Right ventricle myocardium inferior (tissue), 1 donor: ENCODE measurements at places on chromosomes 4 and X.

DNA sequence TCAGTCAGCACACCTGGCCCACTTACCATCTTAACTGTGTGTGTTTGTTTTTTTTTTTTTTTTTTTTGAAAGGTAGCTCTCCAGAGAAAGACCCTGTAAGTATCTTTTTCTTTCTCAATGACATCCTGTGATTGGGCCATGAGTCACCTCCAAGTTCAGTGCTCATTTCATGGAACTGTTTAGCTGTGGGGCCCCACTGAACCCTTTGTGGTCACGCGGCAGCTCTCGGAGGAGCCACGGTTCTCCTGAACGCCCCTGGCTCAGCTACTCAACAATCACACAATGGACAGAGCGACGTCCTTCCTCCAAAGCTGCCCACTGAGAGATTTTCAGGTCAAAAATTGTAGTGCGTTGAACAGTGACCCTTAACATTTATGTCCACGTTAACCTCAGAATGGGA lies 14.2 kb upstream of the IL3RA start:
- DNase-seq, result peak; percentile 17

GRCh38 chrX:149007423-149007822 lies 497.7 kb downstream of the IDS start:
- no peak for DNase-seq

DNA sequence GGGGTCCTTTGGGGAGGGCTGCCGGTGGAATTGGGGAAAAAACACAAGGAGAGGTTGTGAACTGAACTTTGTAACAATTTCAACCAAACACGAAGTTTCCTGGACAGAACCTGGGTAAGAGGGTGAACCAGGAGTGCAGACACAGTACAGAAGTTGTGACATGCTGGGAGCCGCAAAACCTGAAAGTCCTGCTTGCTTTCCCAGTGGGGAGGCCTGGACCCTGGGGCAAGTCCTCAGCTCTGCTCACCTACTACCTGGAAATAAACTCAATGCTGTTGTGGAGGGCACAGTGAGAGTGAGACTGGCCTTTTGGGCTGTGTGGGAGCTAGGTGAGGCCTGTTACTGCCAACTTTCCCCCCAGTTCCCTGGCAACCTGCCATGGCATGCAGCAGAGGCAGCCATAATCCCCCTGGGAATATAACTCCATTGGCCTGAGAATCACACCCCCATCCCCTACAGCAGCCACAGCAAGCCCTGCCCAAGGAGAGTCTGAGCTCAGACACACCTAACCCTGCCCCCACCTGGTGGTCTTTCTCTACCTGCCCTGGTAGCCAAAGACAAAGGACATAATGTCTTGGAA lies 162.8 kb downstream of the THOC2 start:
- DNase-seq, result no peak

GRCh38 chr4:53790286-53790685 lies 199.0 kb upstream of the LNX1 start:
- no peak for DNase-seq

- no peak for DNase-seq
Observed at GRCh38 chr4:27366104-27366823, 505.6 kb downstream of the STIM2 start.

DNA sequence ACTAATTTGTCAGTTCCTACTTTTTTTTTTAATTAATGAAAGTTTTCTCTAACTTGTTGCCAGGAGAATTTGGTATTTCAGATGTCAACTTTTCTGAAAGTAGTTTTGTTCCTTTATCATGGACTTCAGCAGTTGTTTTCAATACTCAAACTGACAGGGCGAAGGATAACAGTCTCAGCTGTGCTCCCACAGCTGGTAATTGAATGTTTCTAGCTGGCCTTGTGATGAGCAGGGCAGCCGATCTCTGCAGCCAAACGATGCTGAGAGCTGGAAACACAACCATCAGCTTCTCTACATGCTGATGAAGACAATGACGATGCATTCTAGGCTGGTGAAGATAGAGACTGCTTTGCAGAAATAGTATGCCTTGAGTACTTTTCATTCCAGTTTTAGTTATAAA lies 130.0 kb upstream of the MAP9 start:
- DNase-seq, result no peak

GRCh38 chr4:176437756-176438155 lies 118.0 kb downstream of the SPCS3 start:
- no peak for DNase-seq

GRCh38 chrX:150813922-150814321 lies 84.5 kb downstream of the CD99L2 start:
- DNase-seq, result no peak

DNA sequence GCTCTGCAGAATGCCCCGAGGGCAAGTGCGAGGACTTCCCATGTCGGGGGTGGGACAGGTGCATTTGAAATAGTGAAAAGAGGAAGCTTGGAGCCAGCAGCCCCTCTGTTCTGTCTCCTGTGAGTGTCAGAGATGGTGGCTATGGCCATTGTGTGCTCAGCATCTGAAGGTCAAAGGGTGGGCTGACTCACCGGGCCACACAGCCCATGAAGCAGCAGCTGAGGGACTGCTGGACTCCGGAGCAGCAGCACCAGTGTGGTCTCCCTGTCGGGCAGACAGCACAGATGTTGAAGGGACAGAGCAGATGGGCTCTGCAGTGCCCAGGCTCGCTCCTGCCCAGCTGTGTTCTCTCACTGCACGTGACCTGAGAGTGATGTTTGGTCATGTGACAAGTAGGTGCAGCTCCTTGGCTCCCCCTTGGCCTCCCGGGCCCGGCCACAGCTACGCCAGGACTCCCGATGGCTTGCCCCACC lies 53.5 kb downstream of the TBC1D14 start:
- DNase-seq, result no peak

GRCh38 chrX:132270699-132271098 lies 51.5 kb upstream of the RAP2C start:
- DNase-seq, result peak; percentile 51

DNA sequence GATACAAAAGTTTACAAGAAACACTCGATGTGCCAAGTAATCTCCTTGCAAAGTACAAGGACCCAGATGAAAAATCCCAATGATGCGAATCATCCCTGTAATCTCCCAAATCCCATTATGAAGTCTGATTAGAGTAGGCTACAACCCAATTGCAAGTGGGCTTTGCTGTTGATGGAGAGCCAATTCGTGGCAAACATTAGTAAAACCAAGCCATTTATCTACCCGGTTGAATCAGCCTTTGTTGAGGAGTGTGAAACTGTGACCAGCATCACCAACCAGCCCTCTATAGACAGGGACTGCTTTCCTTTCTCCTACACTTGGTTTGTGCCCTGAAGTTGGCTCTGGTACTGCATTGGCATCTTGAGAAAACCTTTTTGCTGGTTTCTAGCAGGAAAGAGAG lies 1.2 kb upstream of the PRPS2 start:
- no peak for DNase-seq

GRCh38 chr4:140103676-140104075 lies 50.3 kb downstream of the MAML3 start:
- DNase-seq, result no peak

DNA sequence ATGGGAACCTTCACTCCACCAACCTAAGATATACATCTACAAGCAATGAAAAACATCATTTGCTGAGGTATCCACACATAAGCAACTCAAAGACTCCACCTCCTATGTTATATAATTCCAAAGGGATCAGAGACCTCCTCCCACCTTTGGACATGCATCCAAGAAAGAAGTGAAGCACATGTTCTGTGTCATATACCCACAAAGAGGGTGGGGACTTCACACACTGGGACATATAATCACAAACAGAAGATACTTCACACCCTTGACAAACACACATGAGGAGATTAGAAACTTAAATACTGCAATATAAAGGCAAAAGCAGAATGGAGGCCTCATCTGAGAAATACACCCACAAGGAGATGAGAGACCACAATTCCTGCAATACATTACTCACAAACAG lies 25.4 kb downstream of the SUV39H1 start:
- DNase-seq, result no peak

DNA sequence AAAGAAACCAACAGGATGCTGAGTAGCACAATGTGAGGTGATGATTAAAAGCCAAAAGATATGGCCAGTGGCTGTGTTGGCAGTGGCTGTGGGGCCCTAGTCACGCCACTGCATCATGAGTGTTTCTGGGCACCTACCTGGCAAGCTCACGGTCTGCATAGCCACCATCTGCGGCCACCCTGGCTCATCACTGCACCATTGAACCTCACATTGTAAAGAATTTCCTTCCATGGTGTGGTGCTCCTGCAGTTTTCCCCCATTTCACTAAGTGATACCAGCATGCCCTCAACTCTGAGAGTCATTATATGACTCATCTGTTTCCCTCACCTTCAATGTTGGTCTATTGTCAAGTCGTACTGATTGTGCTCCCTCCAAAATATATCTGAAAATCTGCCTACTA lies 45.5 kb upstream of the CLNK start:
- no peak for DNase-seq

DNA sequence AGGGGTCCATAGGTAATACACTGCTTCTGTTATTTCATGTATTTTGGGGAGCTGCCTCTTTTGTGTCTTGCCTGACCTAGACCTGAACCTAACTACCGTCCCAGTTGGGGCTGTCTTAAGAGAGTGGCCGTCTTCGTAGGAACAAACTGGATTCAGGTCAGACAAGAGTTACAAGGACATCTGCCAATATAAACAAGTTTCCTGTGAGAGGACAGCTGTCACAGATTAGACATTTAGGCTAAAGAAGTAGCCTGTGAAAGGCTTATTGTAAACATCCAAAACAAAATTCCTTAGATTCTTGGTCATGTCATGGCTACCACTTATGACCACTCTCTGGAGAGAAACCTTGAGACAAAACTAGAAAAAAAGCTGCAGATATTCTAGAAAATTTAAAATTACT lies 797.6 kb upstream of the AADAT start:
- no peak for DNase-seq

DNA sequence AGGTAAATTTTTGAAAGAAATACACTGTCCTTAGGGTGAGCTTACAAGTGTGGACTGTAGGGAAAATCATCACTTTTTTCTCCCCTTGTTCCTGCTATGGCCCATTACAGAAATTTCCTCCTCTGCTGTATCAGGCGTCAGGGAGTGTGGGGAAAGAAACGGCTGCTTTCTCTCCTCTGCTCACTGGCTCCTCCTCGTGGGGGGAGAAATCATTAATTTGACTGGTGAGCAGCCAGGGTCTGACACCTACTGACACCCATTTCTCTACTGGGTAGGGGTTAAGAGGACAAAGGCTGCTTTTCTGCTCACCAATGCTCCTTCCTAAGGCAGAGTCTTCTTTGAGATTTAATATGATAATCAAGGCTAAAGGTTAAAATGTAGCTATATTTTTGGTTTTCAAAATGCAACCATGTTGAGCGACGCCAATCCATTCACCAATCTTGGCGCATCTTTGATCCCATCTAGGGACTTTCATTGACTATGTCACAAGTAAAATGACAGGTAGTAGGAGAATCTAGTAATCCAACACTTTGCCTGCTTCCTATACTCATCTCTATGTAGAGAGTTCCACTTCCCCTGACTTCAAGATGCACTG lies 25.1 kb downstream of the SETD7 start:
- DNase-seq, result no peak

DNA sequence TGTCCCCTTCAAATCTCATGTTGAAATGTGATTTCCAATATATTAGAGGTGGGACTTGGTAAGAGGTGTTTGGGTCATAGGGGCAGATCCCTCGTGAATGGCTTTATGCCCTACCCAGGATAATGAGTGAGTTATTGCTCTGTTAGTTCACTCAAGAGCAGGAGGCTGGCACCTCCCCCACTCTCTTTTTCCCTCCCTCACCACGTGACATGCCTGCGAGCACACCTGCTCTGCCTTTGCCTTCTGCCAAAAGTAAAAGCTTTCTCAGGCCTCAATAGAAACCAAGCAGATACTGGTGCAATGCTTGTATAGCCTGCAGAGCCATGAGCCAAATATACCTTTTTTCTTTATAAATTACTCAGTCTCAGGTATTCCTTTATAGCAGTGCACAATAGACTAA lies 286.3 kb upstream of the UGT8 start:
- DNase-seq, result no peak

DNA sequence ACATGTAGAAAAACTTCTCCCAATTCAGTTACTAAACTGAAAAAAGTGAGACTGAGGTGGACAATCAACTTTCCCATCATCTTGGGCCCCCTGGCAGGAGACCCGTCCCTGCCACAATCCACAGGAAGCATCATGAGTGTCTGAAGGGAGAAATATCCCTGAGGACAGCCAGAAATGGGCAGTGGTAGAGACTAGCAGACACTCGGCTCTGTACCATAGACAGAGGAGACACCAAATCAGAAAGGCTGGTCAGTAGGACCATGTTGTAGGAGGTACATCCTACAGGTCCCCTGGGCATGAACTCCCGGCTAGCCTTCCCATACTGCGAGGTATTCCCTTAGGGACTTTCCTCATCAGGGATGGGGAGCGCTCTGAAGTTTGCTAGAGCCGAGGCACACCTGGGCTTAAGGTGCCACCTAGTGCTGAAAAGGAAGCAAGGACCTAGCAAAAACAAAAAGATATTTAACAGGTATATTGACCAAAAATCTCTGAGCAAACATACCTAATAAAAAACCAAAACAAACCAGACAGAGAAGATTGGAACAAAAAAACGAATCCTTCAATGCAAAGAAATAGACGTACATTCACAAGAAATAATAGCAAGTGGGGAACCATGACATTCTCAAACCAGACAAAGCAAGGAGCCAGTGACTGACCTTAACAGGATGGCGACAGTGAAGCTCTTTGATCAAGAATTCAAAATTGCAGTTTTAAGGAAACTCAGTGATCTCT lies 55.6 kb downstream of the HAUS3 start:
- DNase-seq, result no peak

- DNase-seq, result no peak
Observed at GRCh38 chr4:174870311-174870710, 41.3 kb upstream of the GLRA3 start.

GRCh38 chr4:138275963-138276621 lies 33.9 kb upstream of the SLC7A11 start:
- no peak for DNase-seq

DNA sequence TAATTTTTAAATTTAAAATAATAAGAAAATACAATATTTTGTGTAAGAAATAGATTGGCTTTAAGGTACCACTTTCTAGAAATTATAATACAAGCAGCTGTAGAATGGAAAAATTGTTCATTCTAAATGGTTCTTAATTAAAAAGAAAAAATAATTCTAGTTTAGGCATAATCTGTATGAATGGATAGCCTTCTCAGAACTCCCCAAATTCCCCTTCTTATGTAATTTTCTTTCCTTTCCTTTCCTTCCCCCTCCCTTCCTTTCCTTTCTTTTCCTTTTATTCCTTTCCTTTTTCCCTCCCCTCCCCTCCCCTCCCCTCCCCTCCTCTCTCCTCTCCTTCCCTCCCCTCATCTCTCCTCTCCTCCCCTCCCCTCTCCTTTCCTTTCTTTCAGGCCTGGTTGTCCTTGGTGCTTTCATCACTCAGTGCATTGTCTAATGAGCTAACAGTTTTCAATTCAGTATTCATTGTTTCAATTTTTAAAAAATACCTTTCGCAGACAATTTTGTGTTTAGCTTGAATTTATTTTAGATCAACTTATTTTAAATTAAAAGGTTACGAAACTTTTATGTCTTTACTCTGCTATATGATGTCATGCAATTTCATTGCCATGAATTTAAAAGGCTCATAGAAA lies 28.8 kb downstream of the LRIT3 start:
- DNase-seq, result no peak
